ENCODE measurements at places on chromosomes 6 and 20.

- DNase-seq, result no peak
Measured at GRCh38 chr6:100335991-100336390, 128.7 kb downstream of the SIM1 start.

- no peak for DNase-seq
Measured at GRCh38 chr6:142138876-142139275, 6.2 kb downstream of the GJE1 start.

DNA sequence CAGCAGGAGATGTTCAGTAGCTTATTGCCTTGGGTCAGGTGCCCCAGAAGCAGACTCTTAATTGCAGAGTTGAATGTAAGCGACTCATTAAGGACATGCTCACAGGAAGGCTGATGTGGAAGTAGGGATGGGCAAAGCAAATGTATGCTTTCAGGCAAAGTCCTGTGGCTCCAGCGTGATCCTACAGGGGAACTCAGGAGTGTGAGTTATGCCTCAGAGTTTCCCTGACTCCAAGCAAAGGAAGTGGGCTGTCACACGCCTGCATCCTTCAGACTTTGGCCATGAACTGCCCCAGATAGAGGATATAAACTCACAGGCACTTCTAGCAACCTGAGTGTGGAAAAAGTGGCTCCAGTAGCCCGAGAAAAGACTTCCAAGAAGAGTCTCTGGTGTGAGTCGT, 64.9 kb upstream of the ZNF133 start:
- DNase-seq, result no peak

GRCh38 chr20:8507231-8507630, 375.2 kb downstream of the PLCB1 start:
- no peak for DNase-seq

DNA sequence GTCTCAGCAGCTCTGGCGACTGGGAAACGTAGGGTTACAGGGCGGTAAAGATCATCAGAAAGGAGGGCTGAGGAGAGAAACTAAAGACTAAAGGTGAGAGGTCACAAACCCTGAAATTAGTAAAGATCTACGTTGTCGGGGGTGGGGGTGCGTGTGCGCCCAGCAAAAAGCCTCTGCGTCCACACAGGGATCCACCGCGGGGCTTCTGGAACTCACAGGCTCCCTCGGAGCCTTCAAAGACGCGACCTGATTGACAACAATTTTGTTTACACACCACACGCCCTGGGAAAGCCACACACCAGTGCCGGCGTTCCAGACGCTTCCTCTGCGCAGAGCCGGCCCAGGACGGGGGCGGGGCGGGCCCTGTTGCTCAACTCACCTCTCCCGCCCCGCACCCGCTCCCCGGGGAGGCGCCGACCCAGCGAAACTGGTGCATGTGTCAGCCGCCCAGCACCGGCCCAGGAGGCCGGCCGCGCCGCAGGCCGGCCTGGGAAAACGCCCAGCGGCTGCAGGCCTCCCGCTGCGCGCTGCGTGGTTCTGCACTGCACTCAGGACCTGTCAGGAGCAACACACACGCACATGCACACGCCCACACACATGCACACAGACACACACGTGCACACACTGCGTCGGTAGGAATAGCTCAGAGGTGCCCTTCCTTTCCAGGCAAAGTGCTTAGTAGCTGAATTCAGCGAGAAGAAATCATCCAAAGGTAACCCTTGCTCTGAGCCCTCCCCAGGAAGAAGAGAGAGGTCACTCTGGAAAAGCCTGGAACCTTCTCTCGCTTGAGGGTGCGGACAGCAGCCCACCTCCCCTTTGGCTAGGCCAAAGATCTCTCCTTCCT, 57.2 kb upstream of the ARID1B start:
- peak; percentile 91 for DNase-seq

DNA sequence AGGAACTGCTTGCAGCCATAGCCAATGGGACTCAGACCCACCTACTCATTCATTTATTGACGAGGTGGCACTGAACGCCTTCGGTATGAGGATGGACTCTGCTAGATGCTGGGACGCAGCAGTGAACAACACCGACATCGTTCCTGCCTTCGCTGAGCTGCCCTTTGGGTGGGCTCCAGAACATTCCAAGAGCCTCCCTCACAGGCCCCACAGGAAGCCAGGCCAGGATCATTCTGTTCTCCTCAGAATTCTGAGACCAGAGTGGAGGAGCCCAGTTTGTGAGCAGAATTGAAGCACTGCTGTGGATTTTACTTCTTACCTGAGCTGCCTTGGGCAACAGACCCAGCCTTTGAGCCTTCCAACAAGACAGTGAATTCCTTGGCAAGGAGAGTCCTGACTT, 82.1 kb downstream of the KCNB1 start:
- no peak for DNase-seq

DNA sequence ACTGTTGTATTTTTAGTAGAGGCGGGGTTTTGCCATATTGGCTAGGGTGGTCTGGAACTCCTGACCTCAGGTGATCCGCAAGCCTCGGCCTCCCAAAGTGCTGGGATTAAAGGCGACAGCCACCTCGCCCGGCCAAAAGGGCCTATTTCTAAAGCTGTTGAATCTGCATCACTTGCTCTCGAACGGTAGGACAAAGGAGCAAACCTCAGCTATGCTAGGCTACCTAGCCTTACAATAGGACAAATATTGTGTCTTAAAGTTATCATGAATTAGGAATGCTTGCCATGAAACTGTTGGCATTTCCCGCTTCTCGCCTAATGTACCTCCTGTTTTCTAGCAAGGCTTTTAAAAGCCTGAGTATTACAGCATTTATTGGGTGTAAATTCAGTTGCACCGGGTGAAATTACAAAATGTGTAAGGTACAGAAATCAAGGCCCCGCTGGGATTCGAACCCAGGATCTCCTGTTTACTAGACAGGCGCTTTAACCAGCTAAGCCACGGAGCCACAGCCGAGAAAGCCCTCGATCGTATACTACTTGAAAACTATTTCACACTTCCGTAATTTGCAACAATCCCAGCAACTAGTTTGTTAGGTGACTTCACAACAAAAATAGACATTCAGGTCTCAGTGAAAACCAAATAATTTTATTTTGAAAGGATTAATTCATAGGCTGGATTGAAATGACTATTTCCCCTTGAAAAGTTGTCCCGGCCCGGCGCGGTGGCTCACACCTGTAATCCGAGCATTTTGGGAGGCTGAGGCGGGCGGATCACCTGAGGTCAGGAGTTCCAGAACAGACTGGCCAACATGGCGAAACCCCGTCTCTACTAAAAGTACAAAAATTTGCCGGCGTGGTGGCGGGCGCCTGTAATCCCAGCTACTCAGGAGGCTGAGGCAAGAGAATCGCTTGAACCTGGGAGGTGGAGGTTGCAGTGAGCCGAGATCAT, 211.6 kb upstream of the ZNF184 start:
- peak; percentile 57 for DNase-seq

DNA sequence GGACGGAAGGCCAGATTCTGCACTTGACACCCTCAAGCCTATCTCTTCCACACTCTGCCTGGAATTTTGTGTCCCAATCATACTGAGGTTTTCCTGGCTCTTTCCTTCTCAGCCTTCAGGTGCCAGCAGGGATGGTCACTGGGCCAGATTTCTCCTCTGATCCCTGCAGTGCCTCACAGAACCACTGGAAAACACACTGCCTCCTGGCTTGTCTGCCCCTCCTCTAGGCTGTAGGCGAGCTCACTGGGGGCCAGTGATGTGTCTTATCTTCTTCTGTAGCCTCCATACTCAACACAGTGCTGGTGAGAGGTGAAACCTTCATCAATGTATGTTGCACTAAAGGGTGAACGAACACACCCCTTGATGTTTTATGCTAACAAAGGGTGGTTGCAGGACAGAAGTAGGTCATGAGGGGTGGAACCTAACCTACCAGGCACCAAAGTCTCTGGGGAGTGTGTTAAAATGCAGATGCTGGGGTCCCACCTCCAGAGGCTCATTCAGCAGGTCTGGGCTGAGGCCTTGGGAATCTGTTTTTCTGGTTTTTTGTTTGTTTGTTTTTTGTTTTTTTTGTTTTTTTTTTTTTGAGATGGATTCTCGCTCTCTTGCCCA, 80.3 kb downstream of the CDH26 start:
- no peak for DNase-seq

DNA sequence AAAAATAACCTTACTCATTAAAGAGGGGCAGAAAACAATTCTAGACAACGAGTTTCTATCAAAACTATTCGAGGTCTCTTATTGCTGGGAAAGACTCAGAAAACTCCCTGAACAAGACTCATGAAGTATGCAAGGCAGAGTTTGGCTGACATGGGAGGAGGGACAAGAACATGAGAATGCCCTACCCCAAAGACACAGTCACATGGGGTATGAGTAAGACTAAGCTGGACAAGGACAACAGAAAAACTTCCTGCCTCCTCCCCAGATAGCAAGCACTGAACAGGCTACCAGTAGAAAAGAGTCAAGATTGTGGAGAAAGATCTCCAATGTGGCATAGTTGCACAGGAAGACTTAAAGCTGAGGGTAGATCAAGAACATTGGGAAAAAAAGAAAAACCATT, 39.7 kb upstream of the PHIP start:
- DNase-seq, result no peak

DNA sequence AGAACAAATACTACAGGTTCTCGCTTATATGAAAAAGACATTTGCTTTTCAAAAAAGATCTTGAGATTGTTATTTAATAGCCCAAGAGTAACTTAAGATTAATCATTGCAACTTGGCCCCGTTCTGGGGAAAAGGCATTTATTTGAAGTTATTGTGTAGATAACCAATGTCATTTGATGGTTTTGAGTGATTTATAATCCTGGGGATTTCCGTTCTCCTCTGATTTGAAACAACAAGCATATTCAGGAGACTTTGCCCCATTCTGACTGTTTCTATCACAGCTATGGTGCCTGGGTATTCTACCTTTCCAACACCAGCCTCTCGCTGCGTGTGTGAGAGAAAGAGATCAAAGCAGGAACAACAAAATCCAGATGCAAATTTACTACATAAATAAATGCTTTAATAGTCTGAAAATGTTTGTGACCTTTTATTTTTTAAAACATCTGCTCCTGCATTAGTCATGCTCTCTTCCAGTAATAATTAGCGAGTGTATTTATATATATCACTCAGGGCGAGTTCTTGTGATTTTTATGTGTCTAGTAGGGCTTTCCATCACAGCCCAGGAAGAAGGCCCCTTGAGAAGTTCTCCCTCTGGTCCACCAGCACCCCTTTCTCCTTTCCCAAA, 197.9 kb upstream of the FOXQ1 start:
- DNase-seq, result no peak

DNA sequence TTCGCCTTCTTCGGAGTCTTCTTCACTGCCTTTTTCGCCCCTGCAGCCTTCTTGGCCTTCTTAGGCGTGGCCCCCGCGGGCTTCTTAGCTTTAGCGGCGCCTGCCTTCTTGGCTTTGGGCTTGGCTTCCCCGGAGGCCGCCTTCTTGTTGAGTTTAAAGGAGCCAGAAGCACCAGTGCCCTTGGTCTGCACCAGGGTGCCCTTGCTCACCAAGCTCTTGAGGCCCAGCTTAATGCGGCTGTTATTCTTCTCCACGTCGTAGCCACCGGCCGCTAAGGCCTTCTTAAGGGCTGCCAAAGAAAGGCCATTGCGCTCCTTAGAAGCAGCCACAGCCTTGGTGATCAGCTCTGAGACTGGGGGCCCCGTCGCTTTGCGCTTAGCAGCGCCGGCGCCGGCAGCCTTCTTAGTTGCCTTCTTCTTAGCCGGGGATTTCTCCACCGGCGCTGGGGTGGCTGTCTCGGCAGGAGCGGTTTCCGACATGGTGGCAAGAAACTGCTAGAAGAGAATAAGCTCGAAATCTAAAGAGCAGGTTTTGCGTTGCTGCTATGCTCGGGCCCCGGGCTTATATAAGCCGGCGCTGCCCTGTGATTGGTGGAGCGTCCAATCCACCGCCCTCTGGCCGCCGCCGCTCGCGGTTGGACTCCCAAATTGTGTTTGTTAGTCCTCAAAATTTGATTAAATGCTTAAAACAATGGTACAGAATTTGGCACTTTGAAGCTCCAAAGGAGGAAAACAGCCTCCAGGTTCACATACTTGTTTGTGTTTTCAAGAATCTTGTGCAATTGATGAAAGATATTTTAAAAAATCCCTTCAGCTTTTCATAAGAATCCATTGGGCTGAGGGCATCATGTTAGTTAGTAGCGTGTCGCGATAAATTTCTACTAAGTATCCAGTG, 44.9 kb downstream of the OR2B2 start:
- peak; percentile 81 for DNase-seq

DNA sequence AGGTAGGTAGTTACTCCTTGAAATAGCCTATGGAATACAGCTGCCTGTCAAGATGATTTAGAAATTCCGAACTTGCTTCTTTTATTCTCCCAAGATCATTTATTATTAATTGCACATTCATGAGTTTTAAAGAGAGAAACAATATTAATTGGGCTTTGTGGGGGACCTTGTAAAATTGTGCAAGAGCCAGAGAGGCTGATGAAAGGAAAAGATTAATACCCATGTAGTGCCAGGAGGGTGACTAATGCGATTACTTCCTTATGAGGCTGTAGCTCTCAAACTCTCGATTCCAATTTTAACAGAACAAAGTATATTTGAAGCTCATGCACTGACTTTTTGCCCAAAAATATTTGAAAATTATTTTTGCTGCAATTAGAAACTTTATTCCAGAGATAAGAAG, 423.8 kb upstream of the ID4 start:
- DNase-seq, result no peak

DNA sequence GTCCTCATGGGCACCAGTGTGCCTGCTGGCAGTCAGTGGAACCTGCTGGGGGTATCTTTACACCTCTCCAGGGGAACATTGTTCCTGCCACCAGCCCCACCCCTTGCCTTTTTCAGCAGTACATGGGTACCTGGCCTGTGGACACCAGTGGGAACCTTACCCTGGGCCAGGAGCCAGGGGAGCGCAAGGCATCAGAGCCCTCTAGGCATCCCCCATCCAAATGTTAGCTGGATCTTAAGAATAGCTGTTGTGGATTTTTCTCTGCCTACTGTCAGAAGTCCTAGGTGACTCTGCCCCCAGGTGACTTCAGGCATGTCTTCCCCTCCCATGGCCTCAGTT, 38.8 kb upstream of the ID1 start:
- no peak for DNase-seq

- DNase-seq, result no peak
Measured at GRCh38 chr20:49636447-49636846, 68.5 kb upstream of the PTGIS start.

- peak; percentile 83 for DNase-seq
Measured at GRCh38 chr6:29723262-29723665, at the start of gene HLA-F. Gene HLA-F, plus strand, starts transcription at chr6:29723434. Its CDS starts 30 bp downstream, at chr6:29723464.

GRCh38 chr20:821046-821730, 12.3 kb upstream of the FAM110A start:
- DNase-seq, result no peak

DNA sequence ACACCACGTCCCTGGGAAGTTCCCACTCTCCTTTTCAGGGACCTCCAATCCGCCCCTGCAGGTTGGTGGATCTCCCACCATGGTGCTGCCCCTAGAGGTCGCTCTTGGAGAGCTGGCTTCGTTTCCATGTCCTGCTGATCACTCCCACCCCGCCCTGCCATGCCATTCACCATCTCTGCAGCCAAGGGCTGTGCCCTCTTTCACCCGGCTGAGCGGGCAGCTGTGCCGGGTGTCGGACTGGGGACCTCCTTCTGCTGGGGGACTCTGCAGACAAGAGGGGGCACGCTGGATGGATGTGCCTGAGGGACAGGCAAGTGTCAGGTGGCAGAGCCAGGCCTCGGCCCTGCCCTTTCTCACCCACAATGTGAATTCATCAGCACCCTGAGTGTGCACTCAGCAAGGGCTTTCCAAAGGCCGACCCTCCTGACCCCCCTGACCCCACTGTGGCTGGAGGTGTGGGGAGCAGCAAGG, 347.0 kb downstream of the CDH4 start:
- DNase-seq, result no peak
